ENCODE measurements at places on chromosomes 5 and 9.

GRCh38 chr5:178514851-178515418 is 75.3 kb downstream of the COL23A1 start:
- no peak for DNase-seq

- no peak for DNase-seq
Observed at GRCh38 chr5:156515121-156515520, 188.2 kb downstream of the SGCD start.

- DNase-seq: no peak
Observed at GRCh38 chr5:14041528-14042192, 97.2 kb upstream of the DNAH5 start.

- no peak for DNase-seq
Observed at GRCh38 chr5:54663866-54664265, 146.3 kb downstream of the SNX18 start.

DNA sequence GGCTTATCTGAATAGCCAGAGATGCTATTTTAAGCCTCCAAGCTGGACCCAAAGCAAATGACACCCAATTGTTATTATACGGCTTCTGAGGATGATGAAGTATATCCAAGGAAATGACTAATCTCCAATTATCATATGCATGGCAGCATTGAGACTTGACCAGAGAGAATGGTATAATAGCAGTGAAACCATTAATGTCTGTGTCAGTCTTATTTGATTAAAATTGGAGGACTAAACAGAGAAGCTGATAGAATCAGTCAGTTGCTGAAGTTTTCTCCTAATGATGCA is 200.5 kb downstream of the EFNA5 start:
- DNase-seq: no peak

GRCh38 chr9:111282845-111283244 is 47.2 kb downstream of the OR2K2 start:
- DNase-seq: no peak

- DNase-seq: no peak
Observed at GRCh38 chr5:144304688-144305087, 134.0 kb downstream of the KCTD16 start.

DNA sequence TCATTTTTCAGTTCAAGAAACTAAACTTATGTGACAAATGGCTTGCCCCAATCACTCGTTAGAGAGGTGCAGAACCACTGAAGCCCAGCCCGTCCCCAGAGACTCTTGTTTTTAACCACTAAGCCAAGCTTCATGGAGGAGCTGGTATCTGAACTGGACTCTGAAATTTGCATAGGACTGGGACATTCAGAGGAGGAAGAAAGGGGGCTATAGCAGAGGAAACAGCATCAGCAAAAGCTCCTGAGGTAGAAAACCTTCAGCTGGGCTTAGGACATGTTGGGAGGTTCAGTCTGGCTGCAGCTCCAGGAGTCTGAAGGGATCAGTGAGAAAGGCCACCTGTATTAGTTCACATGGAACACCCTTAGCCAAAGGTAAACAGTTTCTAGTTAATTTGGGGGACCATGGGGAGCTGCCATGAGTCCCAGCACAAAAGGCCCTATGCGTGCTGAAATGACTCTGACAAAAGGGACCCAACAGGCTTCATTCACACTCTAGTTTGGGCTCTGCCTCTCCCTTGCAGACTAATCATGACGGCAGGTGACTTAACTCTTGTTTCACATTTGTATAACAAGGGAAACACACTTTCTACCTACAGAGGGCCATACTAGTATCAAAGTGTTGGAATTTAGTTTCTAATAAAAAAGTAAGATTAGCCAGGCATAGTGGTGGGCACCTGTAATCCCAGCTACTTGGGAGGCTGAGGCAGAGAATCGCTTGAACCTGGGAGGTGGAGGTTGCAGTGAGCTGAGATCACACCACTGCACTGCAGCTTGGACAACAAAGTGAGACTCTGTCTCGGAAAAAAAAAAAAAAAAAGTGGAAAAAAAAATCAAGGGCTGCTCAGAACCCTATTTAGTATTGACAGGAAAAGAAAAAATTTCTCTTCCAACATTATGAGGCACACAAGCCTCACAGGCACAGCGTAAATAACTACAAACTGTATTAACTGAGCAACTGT is 10.2 kb downstream of the FBXO10 start:
- no peak for DNase-seq

DNA sequence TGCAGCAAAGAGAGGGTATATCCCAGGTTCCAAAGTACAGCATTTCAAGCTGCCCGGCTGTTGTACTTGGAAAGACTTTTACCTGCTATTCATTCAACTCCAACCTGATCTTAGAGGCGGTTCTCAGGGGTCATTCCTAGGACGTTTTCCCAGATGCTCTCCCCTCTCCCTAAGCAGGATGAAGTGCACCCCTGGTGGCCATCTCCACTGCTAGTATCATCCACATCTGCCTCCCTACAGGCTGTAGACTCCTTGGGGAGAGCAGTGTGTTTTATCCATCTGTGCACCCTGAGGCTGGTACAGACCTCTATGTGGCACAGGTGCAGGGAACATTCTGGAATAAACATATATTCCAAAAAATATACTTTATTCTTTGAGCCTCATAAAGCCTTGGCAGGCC is 56.8 kb downstream of the PTPN3 start:
- no peak for DNase-seq

DNA sequence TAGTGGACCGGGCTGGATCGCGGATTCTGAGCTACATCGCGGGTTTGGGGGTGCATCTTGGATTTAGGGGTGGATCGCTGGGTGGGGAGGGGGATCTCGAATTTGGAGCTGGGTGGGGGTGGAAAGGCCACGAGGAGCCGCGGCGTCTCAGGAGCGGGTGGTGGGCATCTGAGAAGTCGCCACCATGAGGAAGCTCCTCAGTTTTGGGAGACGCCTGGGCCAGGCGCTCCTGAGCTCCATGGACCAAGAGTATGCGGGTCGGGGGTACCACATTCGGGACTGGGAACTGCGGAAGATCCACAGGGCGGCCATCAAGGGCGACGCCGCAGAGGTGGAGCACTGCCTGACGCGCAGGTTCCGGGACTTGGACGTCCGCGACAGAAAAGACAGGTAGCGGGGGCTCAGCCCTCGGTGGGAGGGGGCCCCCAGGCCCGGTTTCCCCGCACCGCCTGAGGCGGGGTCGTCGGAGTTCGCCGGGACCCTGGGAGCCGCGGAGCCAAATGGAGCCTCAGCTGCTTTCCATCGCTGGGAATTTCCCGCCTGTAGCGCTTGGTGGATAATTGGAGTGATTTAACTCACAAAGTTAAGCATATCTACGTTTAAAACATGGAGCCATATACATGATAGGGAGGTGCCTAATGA is 376 bp downstream of the ANKRD18B start:
- DNase-seq: no peak

GRCh38 chr5:9222054-9222976 is 323.6 kb downstream of the SEMA5A start:
- DNase-seq: no peak

GRCh38 chr9:3730511-3730922 is 204.7 kb upstream of the RFX3 start:
- no peak for DNase-seq

GRCh38 chr9:16612627-16613026 is 257.8 kb downstream of the BNC2 start:
- DNase-seq: no peak

DNA sequence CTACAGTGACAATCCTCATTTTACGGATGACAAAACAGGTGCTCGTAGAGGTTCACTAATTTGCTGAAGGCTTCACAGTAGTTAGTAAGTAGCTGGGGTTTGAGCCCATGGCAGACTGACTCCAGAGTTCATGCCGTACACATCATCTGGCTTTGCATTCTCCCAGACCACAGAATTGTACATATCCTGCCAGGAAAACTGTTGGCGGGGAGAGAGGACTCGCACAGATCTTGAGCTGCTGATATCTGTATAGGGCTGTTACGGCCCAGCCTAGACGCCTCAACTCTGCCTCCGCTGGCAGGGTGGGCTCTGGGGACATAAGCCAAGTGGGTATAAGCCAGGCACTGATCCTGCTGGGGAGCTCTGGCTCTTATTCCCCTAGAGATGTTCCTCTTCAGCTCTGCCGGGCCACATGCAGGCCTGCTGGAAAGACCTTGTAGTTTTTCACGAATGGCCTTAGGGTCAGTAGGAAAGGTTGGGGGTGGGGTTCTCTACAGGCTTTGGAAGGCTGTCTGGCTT is 16.3 kb downstream of the LARP1 start:
- peak; percentile 71 for DNase-seq

- DNase-seq: no peak
Observed at GRCh38 chr9:68979538-68980314, 34.2 kb downstream of the PRKACG start.

- DNase-seq: no peak
Observed at GRCh38 chr5:100424017-100424416, 111.2 kb upstream of the FAM174A start.

DNA sequence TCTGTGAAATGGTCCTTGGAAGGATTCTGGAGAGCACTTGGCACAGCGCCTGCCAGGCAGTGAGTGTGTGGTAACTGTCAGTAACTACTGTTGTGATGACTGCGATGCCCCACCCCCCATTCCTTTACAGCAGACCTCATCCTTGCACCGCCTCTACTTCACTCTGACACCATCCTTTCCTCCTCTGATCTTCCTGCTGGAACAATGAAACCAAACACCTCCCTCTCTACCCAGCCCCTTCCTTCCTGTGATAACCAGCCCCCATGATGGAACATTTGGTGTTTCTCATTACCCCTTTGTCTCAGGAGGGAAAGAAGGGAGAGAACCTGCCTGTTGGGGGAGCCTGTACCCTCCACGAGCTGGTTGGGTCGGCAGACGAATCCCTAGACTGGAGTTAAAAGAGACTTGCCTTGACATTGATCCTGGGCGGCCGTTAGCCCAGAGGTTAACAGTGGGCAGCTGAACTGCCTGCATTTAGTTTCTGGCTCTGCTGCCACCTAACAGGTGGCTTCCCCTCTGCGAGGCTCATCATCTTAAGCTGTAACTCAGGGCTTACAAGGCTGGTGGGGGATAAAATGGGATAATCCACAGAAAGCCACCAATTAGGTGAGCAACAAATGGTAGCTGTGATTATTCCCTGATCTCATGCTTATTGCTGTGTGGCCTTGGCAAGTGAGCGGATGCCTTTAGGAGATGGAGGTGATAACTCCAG is 34.2 kb upstream of the GRPEL2 start:
- no peak for DNase-seq

- no peak for DNase-seq
Observed at GRCh38 chr5:96492459-96493047, 59.5 kb upstream of the PCSK1 start.

DNA sequence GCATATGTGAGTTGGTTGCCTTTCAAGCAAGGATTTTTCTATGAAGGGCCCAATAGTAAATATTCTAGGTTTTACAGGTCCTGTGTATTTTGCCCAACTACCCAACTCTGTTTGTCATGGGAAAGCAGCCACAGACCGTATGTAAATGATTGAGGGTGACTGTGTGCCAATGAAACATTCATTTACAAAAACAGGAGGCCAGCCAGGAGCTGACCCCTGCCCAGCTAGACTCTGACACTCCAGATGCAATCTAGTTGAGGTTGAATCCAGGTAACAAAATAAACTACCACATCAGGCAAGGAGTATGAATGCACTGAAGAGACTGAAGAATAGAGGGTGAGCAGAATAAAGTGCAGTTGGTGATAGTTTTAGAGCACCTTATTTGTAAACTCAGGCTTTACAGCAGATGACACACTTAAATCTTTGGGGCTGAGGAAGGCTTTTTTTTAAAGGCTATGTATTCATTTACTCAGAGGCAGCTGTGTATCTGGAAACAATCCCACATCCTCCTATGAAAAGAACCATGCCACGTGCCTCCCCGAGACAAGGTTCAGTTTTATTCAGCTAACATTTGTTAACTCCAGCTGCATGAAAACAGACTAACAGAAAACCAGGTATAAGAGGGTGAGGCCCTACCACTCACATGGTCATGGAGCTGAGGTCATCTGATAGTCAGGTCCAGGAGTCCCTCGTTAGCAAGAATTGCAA is 60.7 kb downstream of the SLC1A1 start:
- no peak for DNase-seq

- no peak for DNase-seq
Observed at GRCh38 chr9:37936965-37937364, 33.0 kb upstream of the SLC25A51 start.

- no peak for DNase-seq
Observed at GRCh38 chr5:33901156-33901555, 9.4 kb upstream of the ADAMTS12 start.

DNA sequence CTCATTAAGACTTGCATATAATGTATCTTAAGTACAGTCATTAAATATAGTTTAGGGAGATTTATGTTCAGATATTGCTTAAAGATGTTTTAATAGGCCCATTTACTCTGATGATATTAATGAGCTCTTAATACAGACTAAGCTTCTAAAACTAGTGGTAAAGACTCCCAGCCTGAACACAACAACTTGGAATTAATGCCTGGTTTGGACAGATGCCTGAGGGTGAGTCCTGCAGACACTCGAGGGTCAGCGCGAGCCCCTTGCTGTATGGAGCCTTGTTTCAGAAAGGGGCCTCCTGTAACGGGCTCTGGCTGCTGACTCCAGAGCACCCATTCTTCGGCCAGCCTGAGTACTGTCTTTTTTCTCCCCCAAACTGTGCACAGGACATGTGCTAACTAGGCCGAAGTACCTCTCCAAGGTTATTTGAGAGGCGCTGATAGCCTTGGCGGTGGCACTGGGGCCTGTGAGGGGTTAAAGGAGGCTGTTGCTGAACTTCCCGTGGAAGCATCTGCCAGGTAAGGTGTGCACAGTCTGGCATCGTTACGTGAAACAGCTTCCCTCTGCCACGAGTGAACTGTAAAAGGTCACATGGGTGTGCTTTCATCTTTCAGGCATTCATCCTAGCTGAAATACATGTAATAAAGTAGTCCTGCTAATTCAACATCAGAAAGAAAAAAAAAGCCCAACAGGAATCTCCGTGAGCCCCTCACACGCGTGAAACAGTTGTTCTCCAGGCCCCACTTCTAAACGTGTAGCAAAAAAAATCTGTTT is 113.4 kb downstream of the MVB12B start:
- DNase-seq: no peak

DNA sequence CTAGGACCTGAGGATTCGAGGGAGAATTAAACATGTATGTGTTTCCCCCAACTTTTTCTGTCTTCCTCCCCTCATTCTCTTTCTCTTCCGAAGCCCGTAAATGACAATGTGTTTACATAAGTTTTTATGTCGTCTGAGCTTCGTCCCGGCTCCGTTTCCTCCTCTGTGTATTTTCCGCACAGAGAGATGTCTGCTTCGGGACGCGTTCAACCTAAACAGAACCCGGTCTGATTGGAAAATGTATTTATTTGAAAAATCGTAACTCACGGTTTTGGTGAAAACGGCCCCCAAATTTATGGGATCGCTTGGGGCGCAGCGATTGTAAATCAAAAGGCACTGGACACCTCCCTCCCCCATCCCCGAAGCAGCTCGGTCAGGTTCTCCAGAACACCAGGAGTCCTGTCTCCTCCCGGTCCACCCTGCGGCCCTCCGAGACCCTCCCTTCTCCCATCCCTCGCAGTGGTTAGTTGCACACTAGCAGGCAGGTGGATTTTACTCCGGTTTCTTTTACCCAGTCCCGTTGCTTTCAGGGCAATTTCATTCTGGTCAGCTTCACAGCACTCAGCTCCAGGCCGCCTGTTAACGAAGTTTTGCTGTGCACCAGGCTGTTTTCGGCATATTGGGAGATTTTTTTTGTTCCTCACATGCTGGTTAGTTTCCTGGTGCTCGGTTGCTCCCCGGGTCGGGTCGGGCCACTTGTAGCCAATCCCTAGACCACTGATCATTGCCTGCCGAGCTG is 5.8 kb upstream of the HAND1 start:
- DNase-seq: no peak

Data from right forelimb (tissue), 1 donor.